ENCODE measurements at places on chromosomes 3 and 15.

GRCh38 chr15:36926427-36926825, 173.9 kb downstream of the MEIS2 start:
- DNase-seq: no peak

- peak; percentile 44 for DNase-seq
These were observed 131.7 kb downstream of the XXYLT1 start for GRCh38 chr3:195139091-195139875.

- no peak for DNase-seq
These were observed 673.7 kb downstream of the FHIT start for GRCh38 chr3:60577601-60578000.

GRCh38 chr15:75649045-75649761, 1.5 kb downstream of the SNX33 start:
- no peak for DNase-seq

GRCh38 chr3:42036483-42036823, 54.7 kb upstream of the TRAK1 start:
- no peak for DNase-seq

DNA sequence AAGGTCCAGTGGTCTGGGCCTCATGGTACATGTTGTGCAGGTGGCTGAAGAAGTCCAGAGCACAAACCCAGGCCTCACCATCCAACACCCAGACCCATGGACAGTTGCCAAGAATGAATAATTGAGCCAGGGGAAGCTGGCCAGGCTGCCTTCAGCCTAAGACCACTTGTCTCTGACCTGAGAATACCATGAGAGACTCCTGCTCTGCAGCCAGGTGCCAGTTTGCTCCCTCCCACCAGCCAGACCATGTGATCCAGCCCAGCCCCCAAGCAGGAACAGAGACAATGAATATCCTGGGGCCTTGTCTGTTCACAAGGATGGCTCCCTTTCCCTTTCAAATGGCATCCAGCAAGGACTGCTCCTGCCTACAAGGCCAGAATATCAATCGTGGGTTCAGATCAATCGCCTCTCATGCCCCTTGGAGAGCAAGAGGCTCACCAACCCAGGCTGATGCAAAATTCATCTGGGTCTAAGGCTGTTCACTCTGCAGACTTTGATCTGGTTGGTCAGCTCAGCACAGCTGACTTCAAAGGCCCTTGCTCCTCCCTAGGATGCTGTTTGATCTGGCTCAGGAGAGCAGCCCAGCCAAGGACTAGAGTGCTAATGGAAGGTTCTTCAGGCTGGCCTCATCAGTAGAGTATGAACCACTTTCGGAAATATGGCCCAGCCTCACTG, 13.4 kb downstream of the TRAIP start:
- DNase-seq: no peak

- no peak for DNase-seq
These were observed 94.2 kb downstream of the LIPC start for GRCh38 chr15:58525991-58526421.
